Omental fat pad (tissue), 4 donors: ENCODE measurements at places on chromosomes 11 and 22. TPM values are rescaled to one million over a fixed set of nuclear protein-coding genes. Genes with fewer than 3 reads are reported as not detected.

- DNase-seq, result no peak
These were observed 86.9 kb downstream of the LDLRAD3 start for GRCh38 chr11:36030731-36031281.

- DNase-seq, result no peak
These were observed 2.2 kb downstream of the LRFN4 start for GRCh38 chr11:66858939-66859685.

Gene OMP
- total RNA-seq, result not detected

Gene EMID1
- total RNA-seq, result 1.6 TPM

Gene BIK
- not detected for total RNA-seq

Gene GLB1L3
- not detected for total RNA-seq

- no peak for DNase-seq
These were observed 740 bp upstream of the TRMT2A start for GRCh38 chr22:20117633-20118299.

GRCh38 chr11:9176550-9176949, 85.2 kb upstream of the SCUBE2 start:
- DNase-seq, result no peak

- no peak for DNase-seq
These were observed 24.6 kb upstream of the B3GNT6 start for GRCh38 chr11:77009533-77010160.

DNA sequence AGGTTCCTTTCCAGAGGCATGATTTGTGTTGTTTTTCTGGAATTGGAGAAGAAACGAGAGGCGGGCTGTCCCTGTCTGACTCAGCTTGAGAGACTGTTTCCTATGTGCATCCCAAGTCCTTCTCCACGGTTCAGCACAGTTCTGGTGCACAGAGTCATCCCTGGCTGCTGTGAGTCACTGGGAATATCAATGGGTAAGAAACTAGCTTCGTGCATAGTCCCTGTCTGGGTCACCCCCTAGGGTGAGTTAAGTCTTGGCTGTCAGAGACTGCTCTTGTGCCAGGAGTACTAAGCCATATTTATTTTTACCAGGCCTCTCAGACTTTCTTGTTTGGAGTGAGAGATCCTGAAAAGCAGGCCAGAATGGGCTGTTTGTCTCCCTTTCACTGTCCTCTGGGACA, 2.4 kb upstream of the LRP4 start:
- peak; percentile 27 for DNase-seq

Gene PGM2L1
- 4.5 TPM for total RNA-seq

Gene TBC1D22A
- 23.9 TPM for total RNA-seq

Gene OR8D4
- not detected for total RNA-seq

DNA sequence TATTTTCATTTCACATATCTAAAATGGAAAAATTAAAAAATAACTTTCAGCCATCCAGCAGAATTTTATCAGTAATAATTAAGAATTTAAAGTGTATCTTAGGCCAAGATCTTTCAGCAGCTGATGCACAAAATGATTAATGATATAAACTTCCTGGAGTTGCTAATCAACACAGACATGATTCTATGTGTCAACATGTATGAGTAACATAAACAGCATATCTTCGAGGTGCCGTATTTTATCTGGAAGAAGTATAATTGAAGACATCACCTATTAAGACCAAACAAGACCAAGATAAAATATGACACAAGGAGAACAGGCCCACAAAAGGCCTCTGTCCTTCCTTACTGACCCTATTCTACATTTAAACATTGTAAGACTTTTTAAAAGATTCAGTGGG, 45.2 kb downstream of the SLC5A12 start:
- no peak for DNase-seq

DNA sequence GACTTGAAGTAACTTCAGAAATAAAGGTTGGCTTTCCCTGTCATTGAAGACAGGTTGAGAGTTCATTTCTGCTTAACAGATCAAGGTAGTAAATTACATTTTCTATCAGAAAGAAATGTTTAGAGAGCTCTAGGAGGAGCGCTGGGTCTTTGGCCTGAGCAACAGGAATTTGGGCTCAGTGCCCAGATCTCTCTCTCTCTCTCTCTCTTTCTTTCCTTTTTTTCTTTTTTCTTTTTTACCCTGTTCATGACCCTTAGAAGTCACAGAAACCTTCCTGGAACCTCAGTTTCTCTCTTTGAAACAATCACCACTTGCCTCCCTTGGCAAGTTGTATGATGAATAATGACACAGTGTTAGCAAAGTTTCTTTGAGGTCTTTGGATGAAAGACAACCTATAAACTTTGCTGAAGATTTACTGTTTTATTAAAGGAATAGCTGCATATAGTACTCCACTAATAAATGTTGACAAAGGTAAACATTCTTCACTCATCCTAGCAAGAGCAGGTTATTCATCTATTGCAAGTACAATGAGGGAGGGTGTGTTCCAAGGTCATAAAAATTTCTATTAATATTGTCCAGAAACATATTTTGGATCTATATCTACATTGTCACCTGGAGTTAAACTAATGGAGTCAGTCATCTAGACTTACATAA, 35.5 kb upstream of the RASSF10 start:
- DNase-seq, result no peak

Gene CBLIF
- not detected for total RNA-seq

GRCh38 chr11:32034149-32034548, 56.7 kb upstream of the RCN1 start:
- DNase-seq, result no peak

Gene TUBA8
- 3.2 TPM for total RNA-seq

DNA sequence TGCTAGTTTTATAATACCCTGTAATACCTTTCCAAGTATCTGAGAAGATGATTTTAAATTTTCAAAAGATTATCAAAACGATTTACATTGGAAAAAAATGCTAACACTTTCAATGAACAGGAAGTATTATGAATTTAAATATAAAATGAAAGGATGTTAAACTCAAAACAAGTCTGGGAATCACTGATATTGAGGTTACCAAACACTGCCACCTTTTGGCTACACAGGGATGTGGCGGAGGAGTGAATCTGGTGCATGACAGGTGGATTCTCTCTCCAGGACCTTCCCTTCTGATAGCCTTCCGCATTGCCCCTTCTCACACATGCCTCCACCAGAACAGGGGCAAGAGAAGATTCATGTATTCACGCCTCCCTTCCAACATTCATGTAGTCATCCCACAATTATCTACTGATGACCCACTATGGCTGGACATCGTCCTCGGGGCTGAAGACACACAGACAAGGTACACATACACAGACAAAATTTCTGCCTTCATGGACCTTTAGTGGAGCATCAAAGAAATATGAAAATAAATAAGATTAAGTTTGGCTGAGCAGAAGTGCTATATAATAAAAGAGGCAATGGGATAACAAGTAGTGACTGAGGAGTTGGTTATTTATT, 34.7 kb downstream of the ATG16L2 start:
- no peak for DNase-seq

Gene ASCL2
- total RNA-seq, result not detected

Gene IL10RA
- 43.3 TPM for total RNA-seq

GRCh38 chr22:49992921-49993648, 19.5 kb downstream of the IL17REL start:
- DNase-seq, result peak; percentile 22

DNA sequence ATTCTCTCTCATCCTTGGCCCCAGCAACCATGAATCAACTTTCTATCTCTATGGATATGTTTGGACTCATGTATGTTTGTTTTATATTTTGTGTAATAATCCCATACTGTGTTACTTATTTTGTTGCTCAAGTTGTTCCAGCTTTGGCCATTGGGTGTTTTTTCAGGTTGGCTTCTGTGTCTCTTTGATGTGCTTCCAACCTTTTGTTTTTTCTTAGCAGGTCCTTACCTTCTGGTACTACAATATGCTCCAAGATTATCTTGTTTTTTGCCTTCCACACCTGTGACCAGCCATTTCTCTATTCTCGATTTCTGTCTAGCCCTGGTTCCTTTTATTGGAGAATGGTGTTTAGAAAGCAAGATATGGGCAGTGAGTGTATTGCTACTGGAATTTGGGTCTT, 14.2 kb downstream of the GVQW3 start:
- no peak for DNase-seq

- DNase-seq, result no peak
These were observed 81.5 kb upstream of the CLDN5 start for GRCh38 chr22:19605508-19606331.

Gene APOBEC3A
- total RNA-seq, result 47.4 TPM

DNA sequence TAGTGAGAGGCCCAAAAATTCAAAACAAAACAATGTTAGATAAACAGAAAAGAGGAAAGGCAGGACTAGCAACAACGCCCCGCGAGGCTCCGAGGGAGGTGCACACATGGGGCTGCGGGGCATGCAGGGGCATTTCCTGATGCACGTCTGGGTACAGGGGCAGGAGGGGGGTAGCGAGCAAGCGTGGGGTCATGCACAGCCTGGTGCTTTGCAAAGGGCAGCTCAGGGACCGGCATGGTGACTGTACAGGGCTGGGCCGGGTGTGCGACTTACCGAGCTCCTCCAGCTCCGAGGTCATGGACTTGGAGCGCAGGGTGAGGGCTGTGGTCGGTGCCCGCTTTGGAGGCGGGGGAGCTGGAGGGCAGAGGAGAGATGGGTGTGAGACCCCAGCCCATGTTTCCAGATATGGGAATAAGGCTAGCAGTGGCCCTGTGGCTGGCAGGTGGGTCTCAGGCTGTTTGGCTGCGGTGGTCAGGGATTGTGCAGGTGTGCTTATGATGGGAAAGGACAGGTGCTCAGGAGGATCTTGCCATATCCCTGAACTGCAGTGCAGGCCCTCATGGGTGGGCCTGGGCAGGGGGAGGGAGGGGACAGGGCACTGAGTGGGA, 103.7 kb downstream of the CTTN start:
- DNase-seq, result no peak

DNA sequence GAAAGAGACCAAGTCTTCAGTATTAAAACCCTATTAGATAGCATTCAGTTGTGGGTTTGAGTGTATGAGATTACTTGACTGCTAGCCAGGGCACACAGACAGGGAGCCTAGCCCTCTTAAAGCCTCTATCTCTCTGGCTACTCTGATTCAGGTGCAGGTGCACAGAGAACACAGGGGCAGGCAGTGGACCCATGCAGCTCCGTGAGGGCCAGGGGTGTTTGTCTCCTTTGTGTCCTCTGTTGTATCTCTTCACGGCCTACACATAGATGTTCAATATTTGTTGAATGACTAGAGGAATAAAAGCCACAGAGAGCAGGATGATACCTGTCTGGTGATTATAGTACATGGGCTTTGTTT, 21.5 kb upstream of the AIFM3 start:
- DNase-seq, result no peak

Gene CTSW
- total RNA-seq, result 1.6 TPM

DNA sequence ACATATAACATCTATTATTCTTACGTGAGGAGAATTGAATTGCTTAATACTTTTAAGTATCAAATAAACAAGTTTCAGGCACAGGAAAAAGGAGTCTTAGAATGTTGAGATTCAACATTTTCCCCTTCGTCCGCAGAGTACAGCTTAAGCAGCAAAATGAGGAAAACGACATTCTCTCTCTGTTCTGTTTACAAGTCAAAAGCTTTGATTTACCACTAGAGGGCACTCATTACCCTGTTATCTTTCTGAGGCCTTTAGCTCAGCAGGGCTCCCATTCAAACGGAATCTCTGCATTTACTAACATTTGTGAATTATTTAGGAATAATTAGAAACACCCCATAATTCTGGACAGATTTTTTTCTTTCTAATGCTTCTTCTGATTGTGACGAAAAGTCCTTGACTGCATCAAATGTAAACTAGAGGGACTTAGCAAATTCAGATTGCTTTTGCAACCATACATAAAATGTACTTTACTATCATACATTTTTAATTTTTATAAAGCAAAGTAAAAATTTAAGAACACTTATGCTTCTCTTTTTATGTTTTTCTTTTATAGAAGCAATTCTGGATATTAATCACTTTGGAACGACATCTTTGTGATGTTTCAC, 75.0 kb downstream of the JRKL start:
- DNase-seq, result no peak

Gene ALDH3B1
- total RNA-seq, result 34.1 TPM

Gene TSPAN32
- total RNA-seq, result 0.19 TPM

GRCh38 chr11:69130654-69131053, 25.1 kb upstream of the SMIM38 start:
- DNase-seq, result no peak

- no peak for DNase-seq
These were observed 169.5 kb downstream of the BLID start for GRCh38 chr11:121946514-121946913.

Gene INS
- total RNA-seq, result not detected

DNA sequence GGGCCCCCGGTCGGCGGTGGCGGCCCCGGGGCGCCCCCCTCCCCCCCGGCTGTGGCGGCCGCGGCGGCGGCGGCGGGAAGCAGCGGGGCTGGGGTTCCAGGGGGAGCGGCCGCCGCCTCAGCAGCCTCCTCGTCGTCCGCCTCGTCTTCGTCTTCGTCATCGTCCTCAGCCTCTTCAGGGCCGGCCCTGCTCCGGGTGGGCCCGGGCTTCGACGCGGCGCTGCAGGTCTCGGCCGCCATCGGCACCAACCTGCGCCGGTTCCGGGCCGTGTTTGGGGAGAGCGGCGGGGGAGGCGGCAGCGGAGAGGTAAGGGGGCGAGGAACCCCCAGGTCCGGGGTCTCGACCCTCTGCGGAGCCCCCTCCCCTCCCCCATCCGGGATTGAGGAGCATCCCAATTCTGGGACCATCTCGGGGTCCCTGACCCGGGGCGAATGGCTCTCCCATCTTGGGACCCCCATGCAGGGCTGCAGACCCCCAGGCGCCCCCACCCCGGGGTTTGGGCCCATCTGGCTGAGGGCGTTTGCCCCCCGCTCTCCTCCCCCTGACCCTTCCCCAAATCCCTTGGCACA, 431 bp downstream of the KMT2A start:
- DNase-seq, result no peak

- no peak for DNase-seq
These were observed 31.5 kb upstream of the TSPAN18 start for GRCh38 chr11:44695169-44695833.

- no peak for DNase-seq
These were observed 10.1 kb upstream of the SERPIND1 start for GRCh38 chr22:20763630-20764470.

- peak; percentile 9 for DNase-seq
These were observed 57.9 kb downstream of the CD82 start for GRCh38 chr11:44623341-44623730.

Gene ZBED5
- 16.5 TPM for total RNA-seq

- no peak for DNase-seq
These were observed 86.9 kb upstream of the WNT11 start for GRCh38 chr11:76293189-76293631.

- no peak for DNase-seq
These were observed 526 bp downstream of the TPST2 start for GRCh38 chr22:26589367-26589844.

Gene CST6
- 1.6 TPM for total RNA-seq

GRCh38 chr22:30001459-30001858, 78.8 kb upstream of the HORMAD2 start:
- no peak for DNase-seq

DNA sequence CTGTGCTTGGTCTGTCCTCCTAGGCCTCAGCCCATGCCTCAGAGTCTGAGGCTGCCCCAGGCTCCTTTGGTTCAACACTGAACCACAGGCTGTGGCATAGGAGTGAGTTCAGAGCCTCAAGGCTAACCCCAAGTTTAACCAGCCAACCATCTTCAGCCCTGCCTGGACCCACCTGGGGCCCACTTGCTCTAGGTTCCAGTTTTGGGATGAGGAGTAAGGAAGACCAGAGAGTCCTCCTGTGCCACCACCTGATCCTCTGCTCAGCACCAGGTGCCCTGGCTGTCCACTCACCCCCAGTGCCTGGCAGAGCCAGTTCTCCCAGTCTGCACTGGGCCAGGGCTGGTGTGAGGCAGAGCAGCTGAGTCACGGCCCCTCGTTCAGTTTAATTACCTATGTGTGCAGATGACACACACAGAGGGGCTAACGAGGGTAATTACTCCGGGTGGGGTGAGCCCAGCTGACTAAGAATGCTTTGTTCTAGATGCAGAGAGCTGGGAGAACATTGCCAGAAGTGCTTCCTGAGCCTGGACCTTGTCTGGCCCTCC, 12.0 kb upstream of the TMPRSS13 start:
- DNase-seq, result no peak
